ENCODE measurements at places on chromosomes 2 and 18. TPM values are rescaled to one million over a fixed set of nuclear protein-coding genes. Genes with fewer than 3 reads are reported as not detected.
A peak's percentile ranks its signal among the peaks of the same experiment; 100 is the strongest.

- DNase-seq = no peak
Measured at GRCh38 chr2:185202381-185202780, 536.2 kb upstream of the FSIP2 start.

DNA sequence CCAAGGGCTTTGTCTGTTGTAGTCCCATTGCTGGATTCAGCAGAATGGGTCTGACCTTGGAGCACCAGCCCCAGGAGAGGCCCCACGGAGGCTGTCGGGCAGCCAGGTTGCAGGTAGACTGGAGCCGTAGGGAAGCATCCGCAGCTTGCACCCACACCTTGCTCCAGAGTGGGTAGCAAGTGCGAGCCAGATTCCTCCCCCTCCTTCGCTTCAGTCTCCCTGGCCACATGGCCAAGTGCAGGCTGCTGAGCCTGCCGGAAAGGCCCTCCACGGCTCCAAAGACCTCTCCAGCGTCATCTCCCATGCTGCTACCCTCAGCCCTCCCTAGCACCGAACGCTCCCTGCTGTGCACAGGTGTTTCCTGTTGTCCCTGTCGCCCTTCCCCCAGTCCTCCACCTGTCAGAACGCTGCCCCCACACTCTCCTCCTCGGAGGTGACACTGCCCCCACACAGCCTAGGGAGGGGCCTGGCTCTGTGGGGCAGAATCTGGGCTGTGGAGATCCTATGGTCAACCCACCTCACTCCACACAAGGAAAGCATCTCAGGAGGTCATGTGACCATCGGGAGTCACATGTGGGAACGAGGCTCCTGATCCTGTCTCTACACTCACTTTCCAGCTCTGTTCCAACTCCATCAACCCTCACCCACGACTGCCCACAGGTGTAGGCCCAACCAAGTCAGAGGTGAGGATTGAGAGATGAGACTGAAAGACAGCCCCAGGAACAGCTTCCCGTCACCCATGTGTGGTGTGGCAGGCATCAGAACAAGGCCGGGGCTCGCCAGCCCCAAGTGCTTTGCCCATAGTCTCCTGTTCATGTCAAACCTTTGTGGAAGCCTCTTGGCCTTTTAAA is 8.3 kb downstream of the KCNF1 start:
- DNase-seq = no peak

GRCh38 chr2:117833911-117834310 is 19.4 kb downstream of the DDX18 start:
- DNase-seq = no peak

DNA sequence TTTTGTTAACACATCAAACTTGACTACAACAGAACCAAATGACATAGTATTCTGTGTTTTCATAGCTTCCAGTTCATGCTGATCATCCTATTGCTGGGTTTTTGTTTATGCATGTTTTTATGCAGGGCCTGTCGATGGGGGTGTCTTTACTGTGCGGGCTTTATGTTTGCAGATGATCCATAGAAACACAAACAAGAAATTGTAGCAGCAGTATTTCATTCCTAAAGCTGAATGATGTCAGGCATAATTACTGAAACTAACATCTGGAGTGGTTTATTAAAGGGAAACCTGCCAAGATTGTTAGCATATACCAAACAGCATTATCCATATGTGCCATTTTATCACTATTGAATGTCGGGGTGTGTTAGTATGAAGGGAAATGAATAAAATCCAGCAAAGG is 129.7 kb downstream of the PTPRM start:
- DNase-seq = no peak

GRCh38 chr2:232455426-232456255 is at the start of gene ALPI:
TSS of gene ALPI (plus strand) at chr2:232456153. CDS start at chr2:232456200, 47 bp downstream.
- DNase-seq = no peak

DNA sequence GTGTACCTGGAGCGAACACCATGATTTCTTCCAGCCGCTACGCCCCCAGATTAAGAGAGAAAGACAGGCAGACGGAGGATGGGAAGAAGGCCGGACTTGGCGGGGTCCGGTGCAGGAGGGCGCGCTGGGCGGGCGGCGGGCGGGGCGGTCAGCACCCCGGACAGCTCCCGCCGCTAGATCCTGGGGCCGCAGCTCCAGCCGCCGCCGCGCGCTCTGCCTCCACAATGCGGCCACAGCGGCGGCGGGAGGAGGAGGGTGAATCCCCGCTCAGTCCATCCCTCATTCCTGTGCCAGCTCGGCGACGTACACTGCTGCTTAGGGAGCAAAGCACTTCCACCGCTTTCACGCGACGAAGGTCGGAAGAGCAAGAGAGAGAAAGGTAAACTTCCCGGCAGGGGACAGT is at the start of gene AKAIN1:
AKAIN1 (minus strand) TSS at position 226 of the 403 bp plus-strand sequence; CDS start at position 22, 204 bp downstream.
- peak; percentile 30 for DNase-seq

- DNase-seq = no peak
Measured at GRCh38 chr2:160635488-160635887, 141.9 kb upstream of the RBMS1 start.

GRCh38 chr2:96509114-96509846 is 4.1 kb upstream of the NEURL3 start:
- peak; percentile 84 for DNase-seq

DNA sequence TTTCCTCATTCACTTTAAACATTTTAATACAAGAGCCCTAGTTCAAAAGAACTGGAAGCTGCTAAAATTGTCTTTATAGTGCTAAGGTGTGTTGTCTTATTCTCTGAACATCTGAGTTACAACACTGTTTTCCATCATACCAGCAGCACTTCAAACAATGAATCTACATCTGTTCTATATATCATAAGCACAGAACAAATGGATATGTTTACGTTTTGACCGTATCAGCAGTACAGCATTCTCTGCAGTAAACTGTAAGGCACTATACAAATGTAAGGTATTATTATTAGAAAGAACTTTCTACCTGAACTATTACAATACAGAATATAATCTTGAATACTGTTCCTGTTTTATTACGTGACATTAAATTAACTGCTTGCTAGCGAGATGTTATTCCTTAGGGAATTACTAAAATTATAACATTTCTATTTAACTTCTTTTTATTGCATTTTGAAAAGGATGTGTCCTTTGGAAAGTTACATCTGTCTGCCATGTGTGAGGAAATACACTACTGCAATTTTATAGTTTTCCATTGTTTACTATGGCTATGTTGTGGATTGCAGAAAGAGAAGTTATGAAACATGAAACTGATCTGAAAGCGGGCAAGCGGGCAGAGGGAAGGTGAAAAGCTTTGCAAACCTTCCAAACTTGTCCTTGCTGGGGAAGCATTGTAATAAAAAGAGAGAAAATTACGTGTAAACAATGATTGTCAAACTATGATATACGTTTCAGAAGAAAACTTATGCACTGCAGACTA is 13.7 kb downstream of the NCKAP1 start:
- DNase-seq = no peak

GRCh38 chr2:234632527-234633391 is 135.9 kb upstream of the ARL4C start:
- no peak for DNase-seq

- no peak for DNase-seq
Measured at GRCh38 chr2:238165288-238165921, 6.6 kb downstream of the ERFE start.

- DNase-seq = no peak
Measured at GRCh38 chr2:156394033-156394741, 42.0 kb upstream of the GPD2 start.

- DNase-seq = no peak
Measured at GRCh38 chr2:75602724-75603342, 42.1 kb upstream of the EVA1A start.

DNA sequence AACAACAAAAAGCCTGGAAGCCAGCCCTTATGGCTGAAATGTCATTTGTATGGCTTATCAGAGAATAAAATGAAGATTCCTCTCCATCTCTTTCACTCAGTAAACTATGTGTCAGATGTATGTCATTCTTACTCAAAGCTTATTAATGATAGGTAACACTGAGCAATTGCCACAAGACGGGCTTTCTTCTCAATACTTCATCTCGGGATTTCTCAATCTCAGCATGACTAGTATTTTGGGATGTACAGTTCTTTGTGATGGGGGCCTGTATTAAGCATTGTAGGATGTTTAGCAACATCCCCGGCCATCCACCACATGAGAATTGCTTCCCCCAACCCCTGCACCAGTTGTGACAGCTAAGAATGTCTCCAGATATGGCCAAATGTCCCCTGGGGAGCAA is 80.2 kb downstream of the MREG start:
- no peak for DNase-seq

GRCh38 chr2:152189622-152190495 is 14.3 kb upstream of the STAM2 start:
- DNase-seq = peak; percentile 49

GRCh38 chr2:133489146-133489545 is 79.1 kb downstream of the NCKAP5 start:
- no peak for DNase-seq

DNA sequence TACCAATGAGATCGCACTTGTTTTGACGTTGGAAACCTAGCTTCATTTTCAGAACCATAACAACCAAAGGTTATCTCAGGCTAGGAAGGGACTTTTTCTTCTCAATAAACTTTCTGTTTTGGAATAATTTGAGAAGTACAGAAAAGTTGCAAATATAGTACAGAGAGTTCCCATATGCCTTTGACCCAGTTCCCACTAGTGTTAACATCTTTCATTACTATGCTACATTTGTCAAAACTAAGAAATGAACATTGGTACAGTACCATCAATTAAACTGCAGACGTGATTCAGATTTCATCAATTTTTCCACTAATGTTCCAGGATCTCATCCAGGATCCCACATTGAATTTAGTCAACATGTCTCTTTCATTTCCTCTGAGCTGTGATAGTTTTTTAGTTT is 111.6 kb downstream of the ATL2 start:
- no peak for DNase-seq

GRCh38 chr2:128631698-128632500 is 313.2 kb upstream of the HS6ST1 start:
- no peak for DNase-seq

DNA sequence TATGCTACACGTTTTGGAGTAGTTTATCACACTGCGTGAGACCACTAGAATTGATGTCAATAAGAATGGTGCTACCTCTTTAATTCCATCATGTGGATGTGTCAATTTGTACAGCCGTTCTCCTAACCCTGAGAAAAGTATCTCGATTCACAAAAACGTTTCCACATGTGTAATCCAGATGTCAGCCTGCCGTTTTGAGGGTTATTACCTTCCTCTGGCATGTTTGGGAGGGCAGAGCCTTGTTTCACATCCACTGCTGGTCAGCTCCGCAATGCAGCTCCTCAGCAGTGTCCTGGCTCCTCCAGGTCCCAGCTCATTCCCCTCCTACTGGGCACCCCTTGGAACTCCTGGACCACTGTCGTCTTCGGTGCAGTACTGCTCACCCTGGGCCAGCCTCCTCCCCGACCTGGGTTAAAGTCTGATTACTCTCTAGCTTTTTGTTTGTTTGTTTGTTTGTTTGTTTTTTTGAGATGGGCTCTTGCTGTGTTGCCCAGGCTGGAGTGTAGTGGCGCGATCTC is 34.6 kb downstream of the COPS7B start:
- DNase-seq = no peak

DNA sequence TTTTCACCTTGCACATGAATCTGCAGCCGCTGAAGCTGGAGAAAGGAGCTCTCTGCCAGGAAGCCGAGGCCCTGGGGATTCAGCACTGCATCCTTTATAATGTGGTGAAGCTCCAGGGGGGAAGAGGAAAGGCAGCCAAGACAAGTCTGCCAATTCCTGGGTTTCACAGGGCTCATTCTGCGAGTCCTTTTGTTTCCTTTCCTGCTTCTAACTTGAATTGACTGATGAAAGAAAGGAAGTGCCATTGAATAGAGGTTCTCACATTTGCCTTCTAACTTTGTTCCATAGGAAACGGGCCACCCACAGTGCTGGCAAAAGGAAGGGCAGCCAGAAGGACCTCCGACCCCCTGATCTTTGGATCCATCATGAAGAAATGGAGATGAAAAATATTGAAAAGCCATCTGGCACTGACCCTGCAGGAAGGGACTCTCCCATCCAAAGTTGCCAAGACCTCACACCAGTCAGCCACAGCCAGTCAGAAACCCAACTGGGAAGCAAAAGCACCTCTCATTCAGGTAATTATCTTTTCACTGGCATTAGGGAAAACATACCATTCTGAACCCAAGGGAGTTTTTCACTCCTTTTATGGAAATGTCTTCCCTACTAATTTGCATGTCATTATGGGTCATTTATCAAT is 765.4 kb downstream of the MBD2 start:
- no peak for DNase-seq

- DNase-seq = no peak
Measured at GRCh38 chr18:13617826-13618515, 108.4 kb downstream of the FAM210A start.

DNA sequence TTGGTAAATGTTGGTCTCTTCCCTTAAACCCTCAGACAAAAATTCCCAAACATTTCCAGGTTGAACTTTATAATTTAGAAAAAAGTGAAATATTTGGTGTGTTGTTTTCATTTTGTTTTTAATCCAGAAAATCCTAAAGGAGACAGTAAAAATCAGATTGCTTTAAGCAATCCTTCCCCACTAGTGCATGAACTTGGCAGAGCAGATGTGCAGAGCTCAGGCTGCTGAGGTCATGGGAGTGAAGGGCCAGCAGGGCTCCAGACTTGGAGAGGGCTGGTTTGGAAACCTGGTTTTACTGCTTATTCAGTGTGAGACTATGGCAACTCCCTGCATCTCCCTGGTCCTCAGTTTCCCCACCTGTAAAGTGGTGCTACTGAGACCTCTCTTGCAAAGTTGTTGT is 66.7 kb upstream of the TEX51 start:
- DNase-seq = no peak

DNA sequence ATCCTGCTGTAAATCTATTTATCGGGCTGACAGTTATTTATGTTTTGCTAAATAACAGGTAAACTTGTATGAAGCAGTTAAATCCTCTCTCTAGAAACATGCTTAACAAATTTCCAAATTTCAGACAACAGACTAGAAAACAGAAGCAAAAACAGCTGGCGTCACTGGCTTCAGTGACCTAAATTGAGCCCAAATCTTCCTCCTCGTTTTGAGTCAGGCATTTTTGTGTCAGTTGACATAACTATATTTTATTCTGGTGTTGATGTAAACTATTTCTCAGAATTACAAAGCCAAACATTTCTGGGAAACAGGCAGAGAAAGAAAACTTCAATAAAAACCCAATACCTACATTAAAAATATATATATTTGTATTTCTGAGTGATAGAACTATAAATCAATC is 21.7 kb downstream of the RBMS1 start:
- DNase-seq = peak; percentile 20

CWC22 gene
- total RNA-seq = 20.4 TPM

BCL11A gene
- 0.67 TPM for total RNA-seq

ABCB11 gene
- not detected for total RNA-seq

PCARE gene
- not detected for total RNA-seq

TMEM237 gene
- total RNA-seq = 16.9 TPM

KLHL14 gene
- total RNA-seq = not detected

SLC16A14 gene
- total RNA-seq = 1.1 TPM

HNMT gene
- total RNA-seq = not detected

PRKD3 gene
- total RNA-seq = 13.0 TPM
